ENCODE measurements at places on chromosomes 7 and 10.

- DNase-seq = no peak
Measured at GRCh38 chr10:55141892-55142291, 340.9 kb upstream of the PCDH15 start.

- no peak for DNase-seq
Measured at GRCh38 chr7:158734861-158735260, 30.3 kb upstream of the NCAPG2 start.

DNA sequence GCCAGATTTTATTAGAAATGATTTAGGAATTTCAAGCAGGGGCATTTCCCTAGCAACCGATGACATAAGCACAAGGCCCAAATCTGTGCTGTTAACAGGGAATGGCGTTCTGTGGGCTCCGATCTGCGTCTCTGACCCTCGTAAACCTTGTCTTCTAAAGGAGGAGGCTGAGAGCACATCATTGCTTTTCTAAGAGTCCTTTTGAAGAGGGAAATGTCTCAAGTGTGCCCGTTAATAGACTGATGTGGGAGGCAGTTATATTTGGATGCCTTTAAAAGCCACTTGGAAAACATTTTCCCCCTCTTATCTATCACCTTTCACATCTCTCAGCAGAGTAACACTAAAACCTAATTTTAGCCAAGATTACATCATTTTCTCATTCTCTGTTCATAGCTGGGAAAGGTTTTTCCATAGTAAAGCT lies 424.1 kb upstream of the GALNT17 start:
- DNase-seq = no peak

DNA sequence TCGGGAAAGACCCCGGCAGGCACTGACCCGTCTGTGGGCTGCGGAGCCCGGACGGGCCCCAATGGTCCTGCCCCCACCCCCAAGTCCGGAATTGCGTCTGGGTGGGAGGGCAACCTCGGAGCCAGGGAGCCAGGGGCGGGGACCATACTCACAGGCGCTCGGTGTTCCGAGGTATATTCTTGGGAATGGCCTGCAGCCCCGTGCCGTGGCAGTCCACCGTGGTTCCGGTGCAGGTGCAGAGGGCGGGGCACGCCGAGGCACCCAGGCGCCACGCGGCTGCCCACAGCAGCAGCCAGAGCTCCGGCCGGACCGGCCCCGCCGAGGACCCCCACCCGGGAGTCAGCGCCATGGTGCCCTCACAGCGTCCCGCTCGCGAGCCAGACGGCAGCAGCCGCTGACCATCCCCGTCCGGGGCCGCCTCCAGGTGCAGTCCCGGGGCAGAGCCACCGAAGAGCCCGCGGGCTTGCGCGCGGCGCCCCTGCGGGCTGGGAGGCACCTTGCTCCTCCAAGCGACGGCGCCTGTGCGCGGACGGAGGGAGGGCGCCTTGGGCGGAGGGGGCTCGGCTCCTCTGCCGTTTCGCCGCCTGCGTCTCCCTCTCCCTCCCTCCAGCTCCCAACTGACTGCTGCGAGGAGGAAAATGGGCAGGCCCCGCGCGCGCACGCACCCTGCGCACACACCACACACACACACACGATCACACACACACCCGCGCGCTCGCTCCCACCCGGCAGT lies at the start of gene SLIT1:
SLIT1 (minus strand) TSS at position 634 of the 733 bp plus-strand sequence; CDS start at position 349, 285 bp downstream.
- no peak for DNase-seq

- no peak for DNase-seq
Measured at GRCh38 chr7:109939207-109939606, 1151.7 kb upstream of the LRRN3 start.

DNA sequence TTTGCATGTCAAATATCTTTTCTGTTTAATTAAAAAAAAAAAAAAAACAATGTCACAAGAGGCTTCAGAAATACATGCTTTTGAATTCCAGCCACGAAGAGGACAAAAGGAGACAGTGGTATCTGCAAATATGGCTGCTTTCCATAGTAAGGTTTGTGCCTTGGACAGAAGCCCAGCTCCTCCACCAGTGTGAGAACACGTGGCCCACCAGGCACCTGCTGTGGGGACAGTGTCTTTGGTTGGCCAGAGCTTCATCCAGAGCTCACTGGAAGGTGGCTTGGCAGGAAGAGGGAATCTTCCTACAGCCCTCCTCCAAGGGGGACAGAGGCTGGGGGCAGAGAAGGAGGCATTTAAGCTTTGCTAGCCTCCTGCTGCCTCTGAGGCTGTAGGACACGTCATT lies 144.6 kb downstream of the GLCCI1 start:
- no peak for DNase-seq

DNA sequence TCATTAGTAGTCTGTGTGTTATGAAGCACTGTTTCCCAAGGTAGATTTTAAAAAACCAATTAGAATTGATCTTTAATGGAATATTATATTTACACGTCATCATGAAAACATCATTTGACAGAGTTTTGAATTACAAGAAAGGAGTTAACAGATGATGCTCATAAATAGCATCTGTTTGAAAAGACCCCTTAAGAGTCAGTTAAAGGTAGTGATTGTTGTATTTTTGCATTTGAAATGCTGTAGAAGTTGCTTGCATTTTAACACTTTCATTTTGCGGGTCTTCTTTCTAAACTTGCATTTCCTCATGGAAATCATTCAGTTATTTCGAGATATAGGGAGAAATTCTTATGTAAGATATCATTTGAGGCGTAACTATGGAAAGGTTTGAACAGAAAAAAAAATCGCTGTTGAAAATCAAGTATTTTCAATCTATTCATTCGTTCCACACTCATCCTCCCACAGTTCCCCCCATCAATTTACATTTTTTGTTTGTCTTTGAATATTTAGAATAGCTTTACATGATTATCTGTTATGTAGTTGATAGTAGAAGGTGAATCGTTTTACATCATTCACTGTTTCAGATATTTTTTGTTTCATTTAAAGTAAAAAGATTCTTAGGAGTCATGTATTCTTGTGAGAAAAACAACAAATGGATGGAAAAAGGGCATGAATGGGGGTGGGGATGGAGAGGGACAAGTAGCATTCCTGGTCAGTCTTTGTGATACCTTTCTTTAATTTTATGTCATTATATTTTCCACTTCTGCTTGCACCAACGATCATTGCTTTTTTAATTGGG lies 3.0 kb upstream of the SKIDA1 start:
- no peak for DNase-seq

GRCh38 chr10:44992070-44992731 lies 8.5 kb upstream of the ZNF22 start:
- DNase-seq = no peak

- no peak for DNase-seq
Measured at GRCh38 chr10:132333386-132333785, 1.4 kb downstream of the LRRC27 start.

GRCh38 chr7:131522325-131522930 lies 34.0 kb downstream of the PODXL start:
- DNase-seq = no peak

DNA sequence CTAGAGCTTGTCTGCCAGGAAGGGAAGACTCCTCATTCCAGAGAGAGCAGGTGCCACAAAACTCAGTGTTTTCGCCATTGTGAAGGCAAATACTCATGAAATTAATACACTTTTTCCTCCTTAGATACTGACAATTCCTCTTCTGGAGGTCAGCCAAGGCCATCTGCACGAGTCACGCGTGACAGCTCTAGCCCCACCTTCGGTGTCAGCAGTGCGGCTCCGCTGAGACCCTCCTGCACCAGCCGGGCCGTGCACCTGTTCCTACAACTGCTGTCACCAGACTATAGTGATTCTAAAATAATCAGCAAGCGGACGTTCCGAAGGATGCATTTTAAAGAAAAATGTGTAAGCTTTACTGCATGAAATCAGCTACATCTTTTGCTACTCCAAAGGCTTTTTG lies 127.7 kb downstream of the DIP2C start:
- DNase-seq = no peak

- DNase-seq = no peak
Measured at GRCh38 chr7:35753761-35754603, 46.9 kb upstream of the SEPTIN7 start.

DNA sequence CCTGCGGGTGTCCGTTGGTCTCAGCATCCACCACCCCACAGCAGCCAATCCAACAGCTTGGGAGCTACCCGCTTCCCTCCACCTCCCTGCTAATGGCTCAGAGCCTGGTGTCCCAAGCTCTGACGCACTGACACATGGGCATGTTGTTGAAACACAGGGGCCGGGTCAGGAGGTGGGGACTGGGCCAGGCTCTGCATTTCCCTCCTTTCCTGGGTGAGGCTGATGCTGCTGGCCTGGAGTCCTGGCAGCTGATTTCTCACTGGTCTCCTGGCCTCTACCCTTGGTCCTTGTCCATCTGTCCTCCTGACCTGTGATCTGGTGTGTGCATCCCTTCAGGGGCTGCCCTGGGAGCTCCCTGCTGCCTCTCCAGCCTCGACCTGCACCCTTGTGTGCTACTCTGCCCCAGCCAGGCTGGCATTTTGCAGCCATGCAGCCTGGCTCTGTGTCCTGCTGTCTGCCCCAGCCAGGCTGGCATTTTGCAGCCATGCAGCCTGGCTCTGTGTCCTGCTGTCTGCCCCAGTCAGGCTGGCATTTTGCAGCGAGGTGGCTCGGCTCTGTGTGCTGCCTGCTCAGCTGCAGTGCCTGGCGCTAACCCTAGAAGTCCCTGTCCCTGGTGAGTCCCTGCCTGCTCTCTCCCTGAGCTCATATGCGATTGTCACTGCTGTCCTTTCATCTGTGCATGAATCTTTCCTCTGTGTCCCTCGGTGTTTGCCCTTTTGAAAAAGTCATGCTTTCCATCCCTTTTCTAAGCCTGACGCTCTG lies 14.0 kb downstream of the AMZ1 start:
- no peak for DNase-seq

DNA sequence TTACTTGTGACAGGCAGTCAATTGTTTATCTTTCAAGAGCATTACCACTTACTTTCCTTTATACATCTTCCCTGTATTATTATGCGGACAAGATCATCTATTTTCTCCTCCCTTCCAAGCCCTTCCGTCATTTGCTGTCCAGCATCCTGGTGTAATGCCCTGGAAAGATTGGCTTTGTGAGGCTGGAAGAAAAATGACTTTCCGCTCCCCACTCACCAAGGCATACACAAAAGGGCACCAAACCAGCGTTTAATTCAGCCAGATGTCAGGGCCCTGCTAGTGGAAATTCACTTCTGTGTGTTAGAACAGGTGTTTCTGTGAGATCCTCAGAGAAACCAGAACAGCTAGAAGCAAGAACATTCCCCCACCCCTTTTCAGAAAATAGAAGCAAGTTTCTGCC lies 128.1 kb upstream of the NANOS1 start:
- no peak for DNase-seq

DNA sequence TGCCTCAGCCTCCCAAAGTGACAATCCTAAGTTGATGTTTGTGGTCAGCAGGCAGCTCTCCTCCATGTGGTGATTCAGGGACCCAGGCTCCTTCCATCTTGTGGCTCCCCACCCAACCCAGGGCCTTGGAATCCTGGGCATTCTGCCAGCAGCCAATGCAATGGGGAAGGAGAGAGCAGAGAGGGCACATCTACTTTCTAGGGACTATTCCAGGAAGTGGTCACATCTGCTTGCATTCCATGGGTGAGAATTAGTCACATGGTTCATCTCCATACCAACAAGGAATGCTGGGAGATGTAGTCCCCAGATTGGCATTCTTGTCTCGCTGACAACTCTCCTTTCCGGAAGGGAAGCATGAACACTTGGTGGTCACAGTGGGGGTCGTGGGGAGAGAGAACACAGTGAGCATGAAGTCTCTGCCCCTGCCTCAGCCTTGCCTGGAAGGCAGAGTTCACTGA lies 9.9 kb upstream of the SRRM3 start:
- DNase-seq = no peak

Data from activated CD4-positive, CD25-positive, alpha-beta regulatory T cell treated with anti-CD3 and anti-CD28 coated beads, Interleukin-2, amount 50 U/mL, for 16 hours (primary cell).